ENCODE measurements at places on chromosomes 2 and 18.

DNA sequence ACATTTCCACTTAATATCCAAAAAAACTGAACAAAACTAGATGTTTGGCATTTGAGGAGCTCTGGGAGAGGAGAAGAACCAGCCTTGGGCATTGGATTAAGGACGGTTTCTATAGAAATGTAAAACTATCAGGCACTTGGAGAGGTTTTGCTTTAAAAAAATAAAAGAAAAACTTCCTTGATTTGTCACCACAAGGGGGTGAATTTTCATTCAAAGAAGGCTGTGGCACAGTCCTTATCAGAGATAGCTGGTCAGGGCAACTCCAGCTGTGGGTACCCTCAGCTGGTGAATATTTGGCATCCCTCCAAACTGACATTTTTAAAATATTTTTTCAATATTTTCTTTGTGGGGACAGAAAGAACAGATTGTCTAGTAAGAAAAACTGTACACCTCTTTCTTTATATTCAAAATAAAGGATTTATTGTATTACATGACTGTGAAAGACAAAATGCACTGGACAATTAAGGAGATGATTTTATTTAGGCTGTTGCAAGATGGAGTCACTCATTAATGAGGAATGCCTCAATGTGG is 46.1 kb upstream of the TBC1D8 start:
- DNase-seq = no peak

GRCh38 chr2:47607005-47607679 is 175.8 kb upstream of the MSH6 start:
- peak; percentile 3 for DNase-seq

DNA sequence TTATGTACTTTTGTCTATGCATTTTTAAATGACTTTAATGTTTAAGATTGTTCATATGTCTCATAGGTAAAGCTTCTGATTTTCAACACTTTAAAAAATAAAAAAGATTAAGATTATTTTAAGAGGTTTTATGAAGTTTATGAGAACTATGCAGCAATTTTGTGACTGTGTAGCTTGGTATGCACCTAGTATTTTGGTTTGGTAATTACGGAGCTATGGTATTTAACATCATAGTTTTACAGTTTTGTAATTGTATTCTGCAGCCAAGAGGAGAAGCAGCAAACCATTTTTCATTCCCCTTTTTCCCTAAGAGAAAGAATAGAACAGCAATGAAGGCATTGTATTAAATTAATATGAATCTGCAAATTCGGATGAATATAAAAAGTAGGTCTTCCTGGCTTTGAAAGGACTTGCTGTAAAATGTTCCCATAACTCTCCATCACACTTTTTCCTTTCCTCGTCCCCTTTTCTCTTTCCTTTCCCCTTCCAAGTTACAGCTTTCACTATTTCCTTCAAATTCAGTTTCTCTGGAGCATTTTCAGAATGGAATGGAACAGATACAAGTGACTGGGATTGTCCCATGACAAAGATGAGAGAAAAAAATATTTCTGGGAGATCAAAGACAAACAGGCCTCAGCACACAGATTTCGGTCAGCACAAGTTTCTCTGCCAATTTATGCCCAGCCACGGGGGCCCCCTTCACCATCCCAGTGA is 26.1 kb upstream of the PIEZO2 start:
- DNase-seq = no peak

DNA sequence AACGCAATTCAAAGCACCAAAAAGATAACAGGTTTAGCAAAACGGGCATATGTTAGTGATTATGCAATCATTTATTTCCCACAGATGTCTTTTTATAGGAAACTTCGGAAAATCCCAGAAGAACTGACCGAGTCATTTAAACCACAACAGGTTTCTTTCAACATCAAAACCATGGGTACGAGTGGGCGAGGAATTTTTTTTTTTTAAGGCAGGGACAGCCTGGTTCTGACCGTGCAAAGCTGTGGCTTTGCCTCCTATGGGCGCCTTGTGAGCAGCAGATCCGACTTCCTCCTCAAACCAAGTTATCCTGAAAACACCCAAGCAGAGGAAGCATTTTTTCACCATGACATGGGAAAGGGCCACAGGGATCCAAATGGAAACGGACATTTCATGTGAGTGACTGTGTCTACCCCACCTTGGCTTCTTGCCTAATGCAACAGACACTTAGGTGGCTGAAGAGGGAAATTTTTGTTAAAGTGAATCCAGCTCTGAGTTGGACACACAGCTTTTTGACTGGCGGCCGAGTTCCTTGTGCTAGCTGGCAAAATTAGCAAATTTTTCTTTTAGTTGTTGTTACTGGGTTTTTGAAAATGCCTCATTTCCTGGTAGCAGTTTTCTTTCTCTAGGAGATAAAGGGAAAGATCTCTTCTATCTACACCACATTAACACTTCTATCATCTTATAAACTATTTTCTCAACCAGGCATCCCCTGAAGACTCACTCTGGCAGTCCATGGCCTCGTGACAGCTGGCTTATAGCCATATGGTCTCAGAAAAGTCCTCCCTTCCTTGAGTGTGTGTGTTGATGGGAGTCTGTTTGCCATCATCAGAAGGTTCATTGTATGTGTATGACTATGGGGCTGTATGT is 487.4 kb upstream of the ZEB2 start:
- DNase-seq = peak; percentile 94

- no peak for DNase-seq
Observed at GRCh38 chr2:97840198-97840597, 126.8 kb downstream of the ZAP70 start.

GRCh38 chr2:232026910-232027309 is 65.4 kb downstream of the DIS3L2 start:
- DNase-seq = no peak

DNA sequence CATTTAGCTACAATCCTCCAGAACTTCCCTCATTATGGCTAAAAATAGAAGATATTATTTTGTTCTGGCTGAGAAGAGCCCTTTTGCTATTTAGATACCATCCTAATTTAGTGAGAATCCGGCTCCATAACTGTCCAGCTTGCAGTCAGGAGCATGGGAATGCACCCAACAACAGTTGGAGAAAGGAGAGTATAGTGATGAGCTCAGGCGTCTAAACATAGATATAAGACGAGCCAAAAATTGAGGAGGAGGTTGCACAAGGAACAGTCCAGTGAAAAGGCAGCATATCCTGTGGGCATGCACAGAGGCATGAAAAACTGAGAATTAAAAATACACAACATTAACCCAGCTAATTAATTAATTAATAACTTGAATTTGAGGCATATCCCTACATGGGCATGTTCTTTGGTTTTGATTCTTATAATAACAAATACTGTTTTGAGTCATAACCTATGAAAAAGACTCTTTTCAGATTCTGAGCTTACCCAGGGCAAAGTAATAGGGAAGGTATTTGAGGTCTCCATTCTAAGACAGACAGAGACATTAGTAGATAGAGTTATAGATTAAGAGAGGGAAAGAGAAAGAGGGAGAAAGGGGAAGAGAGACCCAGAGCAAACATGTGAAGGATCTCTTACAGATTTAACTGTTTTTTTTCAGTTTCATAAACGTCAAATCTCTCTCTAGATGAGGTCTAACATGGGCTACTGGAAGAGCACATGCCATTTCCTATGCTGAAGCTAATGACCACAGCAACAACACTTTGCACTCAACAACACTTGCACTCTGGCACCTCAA is 311.2 kb downstream of the OSR1 start:
- DNase-seq = no peak

GRCh38 chr2:109239720-109240119 is 110.7 kb downstream of the SH3RF3 start:
- peak; percentile 77 for DNase-seq

- DNase-seq = no peak
Observed at GRCh38 chr18:6031442-6031841, 136.1 kb upstream of the TMEM200C start.

- no peak for DNase-seq
Observed at GRCh38 chr18:76491776-76492668, 3.0 kb downstream of the ZNF516 start.

GRCh38 chr2:200774920-200775319 is 36.8 kb upstream of the BZW1 start:
- DNase-seq = no peak

DNA sequence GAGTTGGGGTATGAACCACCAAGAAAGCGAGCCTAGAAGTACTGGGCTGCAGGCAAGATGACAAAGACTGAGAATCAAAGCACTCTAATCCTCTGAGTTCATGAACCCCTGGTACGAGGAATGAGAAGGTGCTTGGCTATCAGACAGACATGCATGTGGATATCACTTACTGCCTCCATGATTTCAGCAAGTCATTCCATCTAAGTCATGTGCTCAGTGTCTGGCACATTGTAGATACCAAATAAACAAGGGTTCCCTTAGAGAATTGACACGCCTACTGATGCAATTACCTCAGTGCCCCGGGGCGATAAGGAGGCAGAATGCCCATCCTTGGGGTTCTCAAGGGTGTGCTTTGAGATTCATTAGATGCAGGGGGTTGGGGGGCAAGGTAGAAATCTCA is 125.6 kb upstream of the PKDCC start:
- DNase-seq = no peak

- DNase-seq = no peak
Observed at GRCh38 chr18:10953672-10954071, 195.7 kb downstream of the PIEZO2 start.

DNA sequence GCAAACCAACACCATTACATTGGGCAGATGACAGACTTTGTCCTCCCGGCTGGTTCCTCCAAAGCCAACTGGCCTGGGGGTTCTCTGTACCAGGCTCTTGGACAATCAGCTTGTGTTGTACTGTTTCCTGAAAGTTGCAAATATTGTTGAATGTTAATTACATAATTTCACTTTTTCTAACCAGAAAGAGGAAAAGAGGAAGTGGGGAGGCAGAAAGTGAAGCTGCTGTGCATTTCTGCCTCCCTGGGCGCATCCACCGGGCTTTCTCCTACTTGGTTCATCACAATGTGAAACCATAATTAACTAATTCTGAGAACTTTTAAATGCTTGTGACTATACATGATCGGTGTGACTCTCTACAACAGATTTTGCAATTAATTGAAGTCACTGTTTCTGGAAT is 10.1 kb downstream of the TWIST2 start:
- no peak for DNase-seq

DNA sequence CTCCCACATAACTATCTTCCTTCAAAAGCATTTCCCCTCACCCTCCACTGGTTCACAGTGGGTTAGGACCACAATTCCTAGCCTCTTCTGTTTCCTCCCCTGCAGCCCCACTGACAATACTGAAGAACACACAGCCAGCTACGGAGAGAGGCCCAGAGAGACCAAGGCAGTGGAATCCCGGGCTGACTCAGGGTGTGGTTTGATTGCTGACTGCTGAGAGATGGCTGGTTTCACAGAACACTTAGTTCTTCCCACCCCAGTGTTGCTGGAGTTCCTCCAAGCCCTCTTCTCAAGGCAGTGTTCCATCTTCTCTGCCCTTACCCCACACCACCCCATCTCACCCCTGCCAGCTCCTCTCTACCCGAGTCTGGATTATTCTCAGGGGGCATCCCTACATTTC is 43.3 kb upstream of the ZFP36L2 start:
- DNase-seq = no peak

GRCh38 chr2:160431441-160431840 is 62.2 kb downstream of the RBMS1 start:
- DNase-seq = no peak

DNA sequence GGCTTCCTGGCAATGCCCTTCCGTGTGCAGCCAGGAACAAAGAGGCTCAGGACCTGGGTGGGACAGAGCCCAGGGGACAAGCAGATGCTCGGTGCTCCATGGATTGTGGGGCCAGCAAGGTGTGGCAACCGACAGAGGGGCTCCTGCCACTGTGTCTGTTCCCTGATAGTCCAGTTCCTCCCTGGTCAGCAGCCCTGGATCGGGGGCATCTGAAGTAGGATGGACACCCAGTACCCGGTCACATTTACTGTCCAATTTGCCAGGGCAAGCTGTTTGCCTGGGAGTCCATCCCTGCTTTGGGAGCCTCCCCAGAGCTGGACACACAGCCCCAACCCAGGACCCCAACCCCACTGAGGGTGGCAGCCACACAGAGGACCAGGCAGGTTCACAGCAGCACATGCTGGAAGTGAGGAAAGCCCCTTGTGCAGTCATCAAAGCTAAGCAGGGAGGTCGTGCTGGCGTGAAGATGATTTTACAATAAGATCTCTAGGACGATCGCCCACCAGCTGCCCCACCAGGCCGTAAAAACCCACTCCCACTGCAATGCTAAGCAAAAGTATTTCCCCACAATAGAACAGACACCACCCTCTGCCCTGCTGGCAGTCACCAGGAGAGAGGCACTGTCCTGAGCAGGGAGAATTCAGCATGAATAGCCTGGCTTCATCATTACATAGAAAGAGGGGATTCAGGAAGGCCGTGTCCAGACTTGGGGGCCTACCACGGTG is 141.7 kb downstream of the NDUFA10 start:
- DNase-seq = peak; percentile 35

DNA sequence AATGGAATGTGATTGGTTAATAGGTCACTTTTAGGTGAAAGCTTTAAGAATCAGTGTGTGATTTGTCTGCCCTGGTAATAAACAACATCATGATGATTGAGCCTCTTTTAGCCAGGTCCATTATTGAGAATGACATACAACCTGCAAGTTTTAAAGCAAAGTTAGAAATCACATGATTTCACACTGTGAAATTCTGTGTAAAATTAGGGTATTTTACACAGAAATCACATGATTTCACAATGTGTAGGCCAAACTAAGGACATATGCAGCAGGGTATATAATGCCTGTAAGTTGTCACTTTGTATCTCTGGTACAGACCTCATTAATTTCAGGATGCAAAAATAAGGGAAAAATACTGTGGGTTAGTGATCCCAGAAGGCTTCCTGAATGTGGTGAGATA is 16.7 kb downstream of the PSMD14 start:
- no peak for DNase-seq

GRCh38 chr2:219492575-219492974 is 6.1 kb upstream of the GMPPA start:
- DNase-seq = no peak

- DNase-seq = no peak
Observed at GRCh38 chr2:156182132-156182531, 150.4 kb downstream of the NR4A2 start.

GRCh38 chr2:214902286-214902685 is 92.8 kb upstream of the BARD1 start:
- no peak for DNase-seq

GRCh38 chr2:150232871-150233270 is 254.6 kb downstream of the RND3 start:
- DNase-seq = no peak

DNA sequence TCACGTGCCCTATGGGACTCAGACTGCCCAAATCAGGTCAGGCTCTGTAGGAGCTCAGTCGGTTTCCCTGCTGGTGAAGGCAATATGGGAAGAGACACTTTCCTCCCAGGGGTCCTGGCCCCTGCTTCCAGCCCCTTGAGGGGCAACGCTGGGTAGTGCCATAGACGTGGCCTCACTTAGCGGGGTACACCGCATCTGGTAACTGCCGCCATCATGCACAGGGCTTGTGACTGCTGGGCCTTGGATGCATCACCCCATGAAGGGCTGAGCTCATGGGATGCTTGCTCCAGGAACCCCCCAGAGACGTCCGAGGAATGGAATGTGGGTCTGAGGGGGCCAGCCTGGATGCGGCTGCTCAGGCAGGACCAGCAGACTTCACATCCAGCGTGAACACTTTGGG is 127.3 kb upstream of the HDAC4 start:
- no peak for DNase-seq

GRCh38 chr18:25239581-25240419 is 112.2 kb downstream of the ZNF521 start:
- DNase-seq = no peak

GRCh38 chr18:12329125-12329698 is 21.2 kb downstream of the TUBB6 start:
- no peak for DNase-seq

- no peak for DNase-seq
Observed at GRCh38 chr2:9488583-9489547, 14.5 kb downstream of the IAH1 start.
